ENCODE measurements at places on chromosomes 16 and 17.

- DNase-seq = no peak
Measured at GRCh38 chr17:71405101-71405500, 715.7 kb upstream of the SOX9 start.

- no peak for DNase-seq
Measured at GRCh38 chr16:15879255-15879811, 9.1 kb downstream of the CEP20 start.

DNA sequence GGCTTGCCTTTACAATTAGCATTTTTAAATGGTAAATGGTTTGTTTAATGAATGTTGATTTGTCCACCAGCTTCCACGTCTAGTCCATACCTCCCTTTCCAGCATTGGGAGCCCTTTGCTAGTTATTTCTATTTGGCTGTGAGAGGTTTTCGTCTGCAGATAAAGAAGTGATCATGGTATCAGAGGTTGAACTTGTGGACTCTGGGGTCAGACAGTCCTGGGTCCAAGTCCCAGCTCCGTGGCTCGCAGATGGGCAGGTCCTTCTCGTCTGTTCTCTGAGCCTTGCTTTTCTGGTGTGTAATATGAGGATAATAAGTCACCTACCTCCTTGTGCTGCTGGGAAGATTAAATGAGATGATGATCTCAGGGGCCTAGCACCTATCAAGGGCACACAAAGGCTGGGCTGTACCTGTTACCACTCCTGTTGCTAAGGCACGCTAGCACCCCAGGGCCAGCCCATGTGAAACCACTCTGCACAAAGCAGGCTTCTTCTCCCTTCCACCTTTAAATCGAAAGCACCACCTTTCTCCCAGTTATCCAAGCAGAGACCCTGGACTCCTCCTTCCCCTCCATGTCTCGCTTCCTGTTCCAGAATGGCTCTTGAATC lies 103.9 kb downstream of the GNAO1 start:
- DNase-seq = no peak

DNA sequence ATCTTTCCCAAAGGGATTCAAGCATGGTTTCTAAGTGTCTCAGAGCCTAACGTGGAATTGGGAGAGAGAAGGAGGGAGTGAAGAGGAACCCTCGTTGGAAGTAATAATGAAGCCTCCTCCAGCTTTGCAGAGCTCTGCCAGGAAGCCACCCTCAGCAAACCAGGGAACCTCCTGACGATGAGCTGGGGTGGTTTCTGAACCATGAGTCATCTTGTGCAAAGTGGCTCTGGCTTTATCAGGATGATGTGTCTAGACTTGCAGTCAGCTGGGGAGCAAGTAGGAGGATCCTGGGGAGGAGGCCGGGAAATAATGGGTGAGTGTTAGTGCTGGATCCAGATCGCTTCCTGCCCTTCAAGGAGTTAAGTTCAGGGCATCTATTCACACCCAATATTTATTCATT lies 191.7 kb upstream of the RBFOX1 start:
- no peak for DNase-seq

GRCh38 chr16:30777591-30778297 lies 9.3 kb downstream of the ZNF629 start:
- DNase-seq = no peak

GRCh38 chr17:30599428-30600059 lies 122.3 kb downstream of the GOSR1 start:
- DNase-seq = no peak

- DNase-seq = no peak
Measured at GRCh38 chr17:16875662-16876061, 96.3 kb downstream of the TNFRSF13B start.

GRCh38 chr17:29054835-29055234 lies 11.9 kb downstream of the PIPOX start:
- no peak for DNase-seq

Measured in stimulated activated CD4-positive, alpha-beta T cell treated with anti-CD3 and anti-CD28 coated beads, Interleukin-1b, Interleukin-23, amount 100 ng/mL, for 48 hours (primary cell).